Stimulated activated CD4-positive, alpha-beta T cell treated with anti-CD3 and anti-CD28 coated beads, Interleukin-1b, Interleukin-23, amount 100 ng/mL, for 24 hours (primary cell): ENCODE measurements at places on chromosomes 11 and 22.
A peak's percentile ranks its signal among the peaks of the same experiment; 100 is the strongest.

DNA sequence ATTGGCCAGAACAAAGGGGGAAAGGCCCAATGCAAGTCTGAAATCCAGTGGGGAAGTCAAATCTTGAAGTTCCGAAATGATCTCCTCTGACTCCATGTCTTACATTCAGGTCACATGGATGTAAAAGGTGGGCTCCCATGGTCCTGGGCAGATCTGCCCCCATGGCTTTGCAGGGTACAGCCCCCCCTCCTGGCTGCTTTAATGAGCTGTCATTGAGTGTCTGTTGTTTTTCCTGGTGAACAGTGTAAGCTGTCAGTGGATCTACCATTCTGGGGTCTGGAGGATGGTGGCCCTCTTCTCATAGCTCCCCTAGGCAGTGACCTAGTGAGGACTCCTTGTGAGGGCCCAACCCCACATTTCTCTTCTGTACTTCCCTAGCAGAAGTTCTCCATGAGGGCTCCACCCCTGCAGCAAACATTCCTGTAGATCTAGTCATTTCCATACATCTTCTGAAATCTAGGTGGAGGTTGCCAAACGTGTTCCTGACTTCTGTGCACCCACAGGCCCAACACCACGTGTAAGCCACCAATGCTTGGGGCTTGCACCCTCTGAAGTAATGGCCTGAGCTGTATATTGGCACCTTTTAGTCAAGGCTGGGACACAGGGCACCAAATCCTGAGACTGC, 9.3 kb downstream of the CARD18 start:
- DNase-seq, result no peak

GRCh38 chr11:88305430-88305829, 32.1 kb downstream of the CTSC start:
- no peak for DNase-seq

DNA sequence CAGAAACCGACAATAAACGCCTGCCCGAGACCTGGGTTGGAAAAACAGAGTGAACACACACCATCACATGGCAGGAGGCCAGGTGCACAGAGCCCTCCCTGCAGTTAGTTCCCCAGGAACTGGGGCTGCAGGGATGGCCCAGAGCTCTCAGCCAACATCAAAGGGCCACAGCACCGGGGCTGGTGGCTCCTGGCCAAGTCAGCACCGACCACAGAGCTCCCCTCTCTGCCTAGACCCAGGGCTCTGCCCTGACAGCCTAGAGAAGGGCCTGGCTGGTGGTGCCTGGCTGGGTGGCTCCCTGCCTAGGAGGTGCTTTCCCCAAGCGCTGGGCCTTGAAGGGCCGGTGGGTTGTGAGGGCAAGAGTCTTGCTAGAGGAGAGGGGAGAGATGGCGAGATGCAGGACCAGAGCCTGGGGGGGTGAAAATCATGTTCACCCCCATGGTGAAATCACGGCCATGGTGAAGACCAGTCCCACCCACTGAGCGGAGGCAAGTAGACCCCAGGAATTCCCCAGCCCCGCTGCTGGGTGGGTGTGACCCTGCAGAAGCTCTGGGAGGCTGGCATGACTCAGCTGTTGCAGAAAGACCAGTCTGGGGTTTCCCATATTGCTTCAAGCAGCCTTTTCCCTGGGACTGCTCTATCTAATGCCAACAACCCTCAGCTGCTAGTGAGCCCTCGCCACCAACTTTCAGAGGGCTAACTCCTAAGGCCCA, 7.2 kb upstream of the BID start:
- DNase-seq, result peak; percentile 47

DNA sequence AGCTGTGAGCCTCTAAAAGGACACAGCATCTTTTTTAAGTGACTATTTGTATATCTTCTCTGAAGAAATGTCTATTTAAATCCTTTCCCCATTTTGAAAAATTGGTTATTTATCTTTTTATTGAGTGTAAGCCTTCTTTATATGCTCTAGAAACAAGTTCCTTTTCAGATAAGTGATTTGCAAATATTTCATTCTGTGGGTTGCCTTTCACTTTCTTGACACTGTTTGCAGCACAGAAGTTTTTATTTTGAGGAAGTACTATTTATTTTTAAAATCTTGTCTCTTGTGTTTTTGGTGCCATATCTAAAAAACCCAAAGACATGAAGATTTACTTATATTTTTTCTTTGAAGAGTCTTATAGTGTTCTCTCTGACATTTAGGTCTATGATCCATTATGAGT, 40.1 kb upstream of the LYVE1 start:
- no peak for DNase-seq

DNA sequence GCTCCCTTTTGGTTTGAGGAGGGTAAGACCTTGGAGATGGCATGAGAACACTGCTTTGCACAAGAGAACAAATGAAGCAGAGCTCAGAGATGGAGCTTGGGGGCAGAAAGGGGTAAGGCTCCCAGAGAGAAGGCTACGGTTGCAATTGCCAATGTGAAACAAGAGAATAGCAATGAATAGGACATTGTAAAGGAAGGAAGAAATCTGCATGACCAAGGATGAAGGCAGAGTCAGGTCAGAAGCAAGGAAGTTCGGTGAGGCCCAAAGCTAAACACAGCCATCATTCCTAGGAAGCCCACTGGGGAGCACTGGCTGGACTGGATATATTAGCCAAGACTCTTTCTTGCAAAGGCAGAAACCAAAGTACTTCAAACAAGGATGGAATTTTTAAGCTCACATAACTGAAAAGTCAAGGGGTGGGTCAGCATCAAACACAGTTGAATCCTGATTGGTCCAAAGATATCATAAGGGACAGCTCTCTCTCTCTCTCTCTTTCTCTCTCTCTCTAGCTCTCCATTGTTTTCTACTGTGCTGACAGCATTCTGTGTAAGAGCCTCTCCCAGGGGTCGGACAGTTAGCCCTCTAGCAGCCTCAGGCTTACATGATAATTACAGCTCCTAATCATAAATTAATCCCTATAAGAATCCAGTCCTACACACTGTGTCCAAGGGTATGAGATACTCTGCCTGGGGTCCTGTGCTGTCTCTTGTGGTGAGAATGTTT, 484.3 kb downstream of the SOX6 start:
- no peak for DNase-seq

DNA sequence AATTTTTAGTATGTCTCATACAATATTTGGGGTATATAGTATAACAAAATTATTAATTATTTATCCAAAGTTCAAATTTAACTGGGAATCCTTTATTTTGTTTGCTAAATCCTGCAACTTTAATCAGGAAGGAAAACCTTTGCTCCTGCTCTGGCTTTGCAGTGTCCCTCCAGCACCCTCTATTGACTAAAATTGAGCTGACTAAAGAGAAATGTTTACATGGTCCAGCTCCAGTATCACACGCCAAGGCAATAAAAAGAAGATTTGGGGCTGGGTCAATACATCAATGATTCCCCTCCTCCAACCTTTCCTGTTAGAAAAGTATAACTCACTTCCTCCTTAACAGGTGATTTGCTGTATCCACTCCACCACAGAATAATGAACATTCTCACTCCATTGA, 153.0 kb upstream of the LRRC4C start:
- no peak for DNase-seq

DNA sequence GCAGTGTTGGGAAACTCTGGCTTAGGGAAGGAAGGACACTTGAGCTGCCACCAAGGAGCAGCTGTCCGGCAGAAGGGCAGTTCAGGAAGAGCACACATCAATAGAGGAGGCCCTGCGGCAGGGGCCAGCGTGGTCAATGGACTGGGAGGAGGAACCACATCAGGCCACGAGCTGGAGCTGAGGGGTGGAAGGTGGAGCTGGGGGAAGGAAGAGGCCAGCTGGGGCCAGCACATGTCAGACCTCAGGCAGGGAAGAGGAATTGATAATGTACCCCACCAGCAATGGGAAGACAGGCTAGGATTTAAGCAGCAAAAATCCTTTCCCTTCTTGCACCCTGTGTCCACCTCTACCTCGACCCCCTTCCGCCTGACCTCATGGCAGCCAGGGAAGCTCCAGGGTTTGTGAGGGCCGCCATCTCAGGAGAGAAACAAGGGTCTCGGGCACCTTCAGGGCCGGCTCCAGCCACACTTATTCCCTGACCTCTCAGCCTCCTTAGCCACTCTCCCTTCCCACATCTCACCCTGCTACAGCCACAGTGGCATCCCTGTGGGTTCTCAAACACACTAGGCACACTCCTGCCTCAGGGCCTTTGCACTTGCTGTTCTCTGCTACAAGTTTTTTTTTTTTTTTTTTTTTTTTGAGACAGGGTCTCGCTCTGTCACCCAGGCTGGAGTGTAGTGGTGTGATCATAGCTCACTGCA, 157.8 kb upstream of the GRK3 start:
- no peak for DNase-seq

DNA sequence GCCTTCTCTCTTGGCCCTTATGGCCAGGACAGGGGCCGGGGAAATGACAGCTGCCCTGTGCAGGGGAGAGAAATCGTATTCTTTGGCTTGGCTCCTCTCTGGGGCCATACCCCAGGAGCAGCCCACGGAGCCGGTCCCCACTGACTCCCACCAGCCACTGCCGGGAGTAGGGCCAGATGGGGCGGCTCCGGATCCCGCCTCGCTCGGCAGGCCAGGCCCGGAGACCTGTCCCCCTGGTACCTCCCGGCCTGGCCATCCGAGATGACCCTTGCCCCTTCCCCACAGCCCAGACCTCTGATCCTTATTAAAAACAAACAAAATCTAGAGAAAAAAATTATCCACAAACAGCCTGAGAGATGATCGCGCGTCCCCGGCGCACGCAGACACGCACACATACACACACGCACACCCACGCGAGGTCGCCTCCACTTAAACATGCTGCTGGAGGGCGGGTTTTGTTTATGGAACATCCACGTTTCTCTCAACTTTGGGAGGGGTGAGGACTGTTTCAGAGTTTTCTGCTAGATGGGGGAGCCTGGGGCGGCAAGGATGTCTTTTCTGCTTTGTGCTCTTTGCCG, 59.1 kb downstream of the IGLL1 start:
- DNase-seq, result no peak

DNA sequence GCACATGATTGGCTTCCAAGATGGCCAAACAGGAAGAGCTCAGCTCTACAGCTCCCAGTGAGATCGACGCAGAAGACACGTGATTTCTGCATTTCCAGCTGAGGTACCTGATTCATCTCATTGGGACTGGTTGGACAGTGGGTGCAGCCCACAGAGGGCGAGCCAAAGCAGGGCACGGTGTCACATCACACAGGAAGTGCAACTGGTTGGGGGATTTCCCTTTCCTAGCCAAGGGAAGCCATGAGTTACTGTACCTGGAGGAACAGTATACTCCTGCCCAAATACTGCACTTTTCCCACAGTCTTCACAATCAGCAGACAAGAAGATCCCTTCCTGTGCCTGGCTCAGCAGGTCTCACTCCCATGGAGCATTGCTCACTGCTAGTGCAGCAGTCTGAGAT, 131.2 kb downstream of the DLG2 start:
- DNase-seq, result no peak

DNA sequence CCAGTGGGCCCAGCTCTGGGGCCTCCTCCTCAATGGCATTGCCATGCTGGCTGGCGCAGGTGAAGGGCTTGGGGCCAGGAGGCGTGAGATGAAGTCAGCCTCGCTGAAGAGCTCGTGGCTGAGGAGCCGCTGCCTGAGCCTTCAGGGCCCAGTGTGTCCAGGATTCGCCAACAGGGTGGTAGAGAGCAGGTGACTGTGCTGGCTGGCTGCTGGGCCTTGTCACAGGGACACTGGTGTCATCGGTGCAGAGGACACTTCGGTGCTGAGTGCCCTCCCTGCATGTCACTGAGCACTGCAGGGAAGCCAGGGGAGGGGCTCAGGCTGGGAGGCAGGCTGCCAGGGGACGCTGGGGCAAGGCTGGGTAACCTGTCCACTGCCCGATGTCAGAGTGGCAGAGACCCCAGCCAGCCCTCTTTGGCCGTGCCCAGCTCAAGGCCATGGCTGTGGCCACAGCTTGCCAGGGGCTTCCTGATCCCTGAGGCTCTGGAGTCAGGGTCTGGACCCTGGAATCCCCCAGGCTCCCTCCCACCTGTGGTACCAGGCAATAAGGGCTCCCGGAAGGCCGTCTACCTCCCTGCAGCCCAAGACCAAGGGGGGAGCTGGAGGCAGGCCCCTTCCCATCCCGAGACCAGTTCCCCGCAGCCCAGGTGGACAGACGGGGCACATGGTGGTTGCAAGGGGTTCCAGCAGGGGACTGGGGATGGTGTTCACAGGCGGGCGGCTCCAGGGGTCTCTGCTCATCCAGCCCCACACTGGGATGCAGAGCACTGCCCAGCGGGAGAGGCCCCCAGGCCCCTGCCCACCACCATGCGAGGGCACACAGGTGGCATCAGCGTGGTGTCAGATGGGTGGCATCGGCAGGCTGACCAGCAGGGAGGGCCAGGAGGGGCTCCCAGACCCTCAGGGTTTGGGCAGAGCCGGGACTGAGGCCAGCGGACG, 63.9 kb downstream of the ARFGAP3 start:
- no peak for DNase-seq

GRCh38 chr22:45880091-45880715, 96.8 kb downstream of the WNT7B start:
- no peak for DNase-seq

DNA sequence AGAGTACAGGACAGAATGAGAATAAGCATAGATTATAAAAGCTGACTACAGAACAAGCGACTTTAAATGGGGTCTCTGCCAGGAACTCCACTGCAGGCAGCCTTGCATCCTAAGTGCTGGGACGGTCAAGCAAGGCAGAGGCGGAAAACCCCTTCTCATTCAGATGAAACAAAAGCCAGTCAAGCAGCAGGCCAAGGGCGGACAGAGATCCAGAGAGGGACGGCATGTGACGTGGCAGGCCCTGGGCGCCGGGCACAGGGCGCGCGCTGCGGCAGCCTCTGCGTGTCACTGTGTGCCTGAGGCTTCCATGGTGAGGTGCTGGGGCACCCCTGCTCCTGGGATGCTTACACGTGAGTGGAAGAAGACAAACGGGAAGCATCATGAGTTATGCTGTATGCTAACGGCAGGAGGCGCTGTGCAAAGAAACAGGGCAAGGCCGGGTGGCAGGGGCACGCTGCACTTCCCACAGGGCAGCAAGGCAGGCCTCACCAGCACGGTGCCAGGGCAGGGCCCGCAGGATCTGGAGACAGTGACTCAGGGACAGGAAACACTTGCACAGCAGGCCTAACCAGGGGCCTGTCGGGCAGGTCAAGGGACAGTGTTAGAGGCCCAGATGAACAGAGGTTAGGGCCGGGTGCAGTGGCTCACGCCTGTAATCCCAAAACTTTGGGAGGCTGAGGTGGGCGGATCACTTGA, 6.2 kb downstream of the TOLLIP start:
- DNase-seq, result no peak

DNA sequence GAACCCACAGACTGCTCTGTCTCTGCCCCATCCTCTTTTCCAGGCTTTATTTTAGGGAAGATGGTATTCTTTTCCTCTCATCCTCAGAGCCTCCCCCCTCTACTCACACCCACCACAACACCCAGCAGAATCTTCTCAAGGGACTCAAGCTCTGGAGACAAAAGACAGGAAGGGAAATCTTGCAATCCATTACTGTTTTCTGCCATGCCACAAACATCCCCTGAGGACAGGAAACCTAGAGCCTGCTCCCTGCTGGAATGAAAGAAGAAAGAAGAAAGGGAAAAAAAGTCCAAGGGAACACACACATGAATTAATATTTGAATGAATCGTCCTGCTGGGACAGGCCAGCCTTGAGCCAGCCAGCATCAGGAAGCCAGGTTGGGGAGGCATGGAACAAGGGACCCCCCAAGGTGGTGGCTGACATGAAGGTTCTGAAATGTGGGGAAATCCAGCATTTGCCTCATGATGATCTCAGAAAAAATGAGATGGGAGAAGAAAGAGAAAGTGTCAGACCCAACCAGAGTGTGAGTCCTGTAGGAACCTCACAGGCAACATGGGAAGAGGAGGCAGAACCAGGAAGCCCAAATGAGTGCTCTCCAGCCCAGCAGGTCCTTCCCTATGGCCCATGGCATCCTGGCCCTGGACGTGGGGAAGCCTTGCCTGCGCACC, 34.0 kb downstream of the SLCO2B1 start:
- DNase-seq, result no peak
